Activated CD8-positive, alpha-beta memory T cell treated with anti-CD3 and anti-CD28 coated beads, Interleukin-2, amount 50 U/mL, for 4 hours (primary cell): ENCODE measurements at places on chromosomes 7 and 10.
A peak's percentile ranks its signal among the peaks of the same experiment; 100 is the strongest.

GRCh38 chr10:75443362-75443761 is 11.9 kb downstream of the LRMDA start:
- no peak for DNase-seq

GRCh38 chr10:129901389-129902006 is 62.6 kb downstream of the EBF3 start:
- DNase-seq: no peak

GRCh38 chr7:134927076-134927475 is 59.2 kb upstream of the AGBL3 start:
- DNase-seq: no peak

- DNase-seq: no peak
Observed at GRCh38 chr10:43327986-43328385, 43.5 kb upstream of the FXYD4 start.

- peak; percentile 16 for DNase-seq
Observed at GRCh38 chr10:69179089-69179742, 818 bp upstream of the SUPV3L1 start.

- no peak for DNase-seq
Observed at GRCh38 chr7:121484089-121484763, 88.1 kb upstream of the FAM3C start.
